Chondrocyte (in vitro differentiated cells): ENCODE measurements at places on chromosomes 2 and 18.

DNA sequence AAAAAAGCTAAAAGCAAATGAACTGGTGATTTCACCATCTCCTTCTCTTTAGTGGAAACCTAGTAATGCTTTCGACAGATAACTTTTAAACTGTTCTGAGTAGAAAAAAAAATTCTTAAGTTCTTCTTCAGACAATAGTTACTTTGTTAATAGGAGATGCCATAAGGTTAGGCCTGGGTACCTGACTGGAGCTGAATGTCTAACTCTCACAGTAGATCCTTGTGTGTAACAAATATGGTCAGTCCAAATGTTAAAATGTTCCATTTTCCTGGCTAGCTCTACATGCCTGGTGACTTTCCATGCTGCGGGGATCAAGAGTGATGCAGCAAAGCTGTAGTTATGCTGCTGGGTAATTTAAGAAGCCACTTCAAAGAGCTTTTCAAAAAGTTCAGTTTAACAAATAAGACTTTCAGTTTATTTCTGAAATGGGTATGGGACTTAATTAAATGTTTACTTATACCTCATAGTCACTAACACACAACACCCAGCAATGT is 264.0 kb upstream of the SESTD1 start:
- no peak for DNase-seq

DNA sequence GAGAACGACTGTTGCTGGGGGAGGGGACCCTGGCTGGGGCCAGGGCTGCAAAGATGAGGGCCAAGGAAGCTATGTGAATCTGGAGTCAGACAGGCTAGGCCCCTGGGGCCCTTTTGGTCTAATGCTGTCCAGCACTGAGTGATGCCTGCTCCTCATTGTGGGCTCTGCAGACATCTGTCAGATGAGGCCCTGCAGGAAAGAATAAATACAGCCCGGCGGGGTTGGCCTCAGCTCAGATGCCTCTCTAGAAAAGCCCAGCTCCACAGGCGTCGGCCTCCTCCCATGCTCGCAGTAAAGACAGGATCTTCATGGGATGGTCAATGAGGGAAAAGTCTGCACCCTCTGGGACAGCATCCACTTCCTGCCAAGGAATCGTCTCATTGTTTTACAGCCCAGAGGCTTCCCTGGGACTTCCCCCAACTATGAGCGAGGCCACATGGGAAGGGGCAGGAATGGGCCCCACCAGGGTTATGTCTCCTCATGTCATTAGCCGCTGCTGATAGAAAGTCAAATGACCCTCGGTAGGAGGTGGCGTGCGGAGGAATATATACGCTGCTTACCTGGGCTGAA is 125.8 kb upstream of the GLI2 start:
- DNase-seq = no peak

DNA sequence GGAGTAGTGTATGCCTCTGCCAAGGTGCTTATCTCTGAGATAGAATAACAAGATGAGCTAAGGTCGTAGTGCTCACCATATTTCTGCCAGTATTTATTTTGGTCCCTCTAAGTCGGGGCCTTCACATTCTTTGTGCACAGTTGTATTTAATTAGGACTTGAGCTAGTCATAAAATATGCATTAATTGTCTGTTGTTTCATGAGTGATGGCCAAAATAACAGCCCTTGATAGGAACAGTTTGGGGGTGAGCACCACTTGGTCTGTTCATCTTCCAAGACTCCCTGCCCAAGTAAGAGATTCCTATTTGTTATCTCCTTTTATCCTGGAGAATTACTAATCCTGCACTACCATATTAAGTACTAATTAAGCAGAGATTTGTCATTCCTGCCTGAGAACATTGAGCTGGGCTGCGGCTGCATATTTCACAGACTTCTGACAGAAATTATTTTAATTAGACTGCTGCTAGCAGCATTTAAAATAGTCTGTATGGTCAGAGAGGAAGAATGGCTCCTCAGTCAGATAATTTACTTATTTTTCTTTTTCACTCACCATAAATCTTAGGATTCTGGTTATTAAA is 435.1 kb downstream of the MTX2 start:
- DNase-seq = no peak

DNA sequence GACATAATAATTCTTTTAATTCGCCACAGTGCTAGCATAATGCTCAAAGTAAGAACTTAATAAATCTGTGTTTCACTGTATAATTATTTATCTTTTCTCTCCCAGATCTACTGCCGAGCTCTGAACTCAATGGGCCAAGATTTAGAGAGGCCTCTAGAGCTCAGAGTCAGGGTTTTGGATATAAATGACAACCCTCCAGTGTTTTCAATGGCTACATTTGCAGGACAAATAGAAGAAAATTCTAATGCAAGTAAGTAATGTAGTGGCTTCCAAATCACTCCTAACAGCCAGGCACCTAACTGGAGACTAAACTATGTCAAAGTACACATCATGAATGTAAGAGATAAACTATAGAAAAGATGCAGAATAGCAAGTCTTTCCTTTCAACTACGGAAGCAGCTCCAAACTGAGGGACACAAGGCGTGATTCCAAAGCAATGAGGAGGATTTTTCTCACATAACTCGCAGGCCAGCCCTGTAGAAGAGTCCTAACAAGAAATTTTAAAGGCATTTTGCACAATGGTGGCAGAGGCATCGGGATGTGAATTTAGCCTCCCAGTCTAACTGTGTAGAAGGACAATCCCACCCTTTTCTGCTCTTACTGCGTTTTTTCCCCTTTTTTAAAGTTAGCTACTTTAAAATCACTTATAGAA is 12.0 kb downstream of the DSG1 start:
- no peak for DNase-seq

GRCh38 chr18:78482378-78482777 is 497.2 kb upstream of the SALL3 start:
- no peak for DNase-seq

GRCh38 chr2:16526193-16526592 is 139.4 kb downstream of the CYRIA start:
- no peak for DNase-seq

DNA sequence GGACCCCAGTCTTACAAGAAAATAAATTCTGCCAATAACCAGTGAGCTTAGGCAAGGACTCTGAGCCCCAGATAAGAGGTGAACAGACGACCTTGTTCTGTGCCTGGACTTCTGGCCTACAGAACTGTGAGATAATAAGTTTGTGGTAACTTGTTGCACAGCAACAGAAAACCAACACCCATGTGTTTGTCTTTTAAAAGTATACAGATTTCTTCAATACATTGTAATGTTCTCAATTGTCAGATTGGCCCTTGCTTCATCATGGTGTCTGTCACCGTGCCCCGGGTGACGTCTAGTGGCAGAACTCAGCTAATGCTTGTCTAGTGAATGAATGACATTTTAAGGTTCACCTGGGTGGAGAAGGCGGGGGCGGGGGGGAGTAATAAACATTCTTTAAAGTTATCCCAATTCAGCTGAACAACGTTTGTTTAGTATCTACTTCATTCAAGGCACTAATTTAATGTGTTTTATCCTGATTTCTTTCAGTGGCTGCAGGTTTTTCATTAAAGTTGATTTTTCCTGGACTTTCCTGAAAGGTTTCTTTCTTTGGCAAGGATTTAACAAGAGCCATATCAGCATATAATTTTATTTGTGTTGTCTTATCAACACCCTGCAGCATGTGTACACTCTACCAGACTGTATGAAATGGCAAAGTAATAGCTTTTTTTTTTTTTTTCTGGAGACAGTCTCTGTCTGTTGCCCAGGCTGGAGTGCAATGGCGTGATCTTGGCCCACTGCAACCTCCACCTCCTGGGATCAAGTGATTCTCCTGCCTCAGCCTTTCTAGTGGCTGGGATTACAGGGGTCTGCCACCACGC is 123.8 kb upstream of the DLX2 start:
- no peak for DNase-seq

DNA sequence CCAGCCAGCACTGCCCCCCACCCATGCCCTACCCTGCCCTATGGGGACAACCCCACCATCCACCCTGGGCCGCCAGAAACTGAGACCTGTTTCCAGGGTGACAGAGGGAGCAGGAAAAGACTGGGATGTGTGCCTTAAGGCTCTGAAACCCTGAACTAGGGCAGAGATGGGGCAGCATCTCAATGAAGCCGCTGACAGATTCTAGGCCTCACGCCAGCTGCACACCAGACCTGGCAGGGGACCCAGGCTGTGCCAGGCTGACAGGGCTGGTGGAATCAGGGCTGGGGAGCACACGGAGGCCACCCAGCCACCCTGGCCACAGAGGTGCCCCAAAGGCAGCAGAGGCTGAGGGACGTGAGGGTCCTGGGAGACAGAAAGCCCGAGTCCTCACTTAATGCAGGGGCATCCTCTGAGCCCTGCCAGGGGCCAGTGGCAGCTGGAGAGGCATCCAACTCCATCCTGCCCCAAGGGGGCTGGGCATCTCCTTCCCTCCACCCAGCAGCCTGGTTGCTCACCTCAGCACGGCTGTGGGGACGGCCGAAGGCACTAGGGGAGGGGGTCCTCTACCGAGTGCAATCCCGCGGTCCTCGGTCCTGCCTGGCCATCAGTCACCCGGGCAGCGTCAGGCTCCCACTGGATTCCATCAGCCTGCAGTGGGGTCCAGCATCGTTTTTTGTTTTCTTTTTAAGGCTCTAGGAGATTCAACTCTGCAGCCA is 169.2 kb downstream of the ZFP36L2 start:
- DNase-seq = peak; percentile 67

- DNase-seq = no peak
Measured at GRCh38 chr2:151729837-151730236, 4.4 kb downstream of the NEB start.

DNA sequence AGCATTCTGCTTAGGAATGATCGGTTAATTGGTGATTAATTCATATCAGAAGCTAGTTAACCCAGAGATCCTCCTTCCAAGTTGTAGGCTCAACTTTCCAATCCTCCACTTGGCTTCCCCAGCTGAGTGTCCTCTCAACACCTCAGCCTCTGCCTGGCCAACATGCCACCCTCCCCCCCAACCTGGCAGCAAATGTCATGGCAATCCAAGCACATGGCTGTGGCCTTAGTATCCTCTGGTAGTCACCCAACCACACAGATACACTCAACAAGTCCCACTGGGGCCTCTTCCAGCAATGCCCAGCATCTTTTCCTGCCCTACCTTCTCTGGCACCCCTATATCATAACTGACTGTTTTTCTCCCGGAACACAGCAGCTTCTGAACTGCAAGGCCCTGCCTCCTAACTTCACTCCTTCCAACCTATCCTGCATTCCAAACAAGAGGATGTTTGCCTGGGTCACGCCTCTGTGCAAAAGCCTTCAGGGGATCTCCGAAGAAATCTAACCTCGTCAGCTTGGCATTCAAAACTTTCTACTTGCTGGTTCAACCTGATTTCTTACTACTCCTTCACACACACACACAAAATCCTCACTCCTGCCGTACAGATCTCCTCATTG is 195.0 kb downstream of the CYP26B1 start:
- no peak for DNase-seq

GRCh38 chr2:74982577-74982976 is 24.1 kb downstream of the POLE4 start:
- no peak for DNase-seq

GRCh38 chr2:112829101-112829960 is 7.2 kb downstream of the IL1B start:
- no peak for DNase-seq

- no peak for DNase-seq
Measured at GRCh38 chr2:128502638-128503246, 184.1 kb upstream of the HS6ST1 start.

- DNase-seq = no peak
Measured at GRCh38 chr2:218286570-218287459, 5.5 kb downstream of the TMBIM1 start.

DNA sequence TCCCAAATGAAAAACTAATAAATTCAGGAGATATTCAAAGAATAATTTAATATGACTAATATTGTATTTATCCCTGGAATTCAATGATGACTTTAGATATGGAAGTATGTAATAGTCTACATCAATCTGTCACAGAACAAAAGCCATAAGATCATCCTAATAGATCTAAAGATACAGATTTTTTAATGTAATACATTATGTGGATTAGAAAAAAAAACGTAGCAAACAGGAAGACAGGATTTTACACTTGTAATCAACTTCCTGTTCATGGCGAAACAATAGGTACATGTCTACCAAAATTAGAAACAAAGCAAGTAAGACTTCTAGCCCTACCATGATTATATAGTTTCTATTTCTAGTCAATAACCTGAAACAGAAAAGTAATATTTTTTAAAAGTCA is 192.2 kb downstream of the TTC32 start:
- DNase-seq = no peak

DNA sequence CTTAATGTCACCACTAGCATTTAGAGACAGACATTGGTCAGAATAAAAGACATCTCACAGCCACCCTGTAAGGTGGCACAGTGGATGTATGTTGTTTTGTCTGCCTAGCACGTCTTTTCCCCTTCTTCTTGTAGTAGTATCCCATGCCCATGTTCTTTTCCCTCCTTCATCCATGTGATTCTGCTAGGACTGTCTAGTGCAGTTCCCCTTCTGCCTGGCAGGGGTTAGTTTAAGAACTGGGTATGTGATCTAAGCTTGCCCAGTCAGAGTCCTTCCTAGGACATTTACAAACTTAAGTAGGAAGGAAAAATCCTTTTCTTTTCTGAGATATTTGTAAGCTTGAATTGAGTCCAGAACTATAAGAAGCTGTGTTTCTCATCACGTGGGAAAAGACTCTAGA is 172.3 kb downstream of the BABAM2 start:
- DNase-seq = no peak

DNA sequence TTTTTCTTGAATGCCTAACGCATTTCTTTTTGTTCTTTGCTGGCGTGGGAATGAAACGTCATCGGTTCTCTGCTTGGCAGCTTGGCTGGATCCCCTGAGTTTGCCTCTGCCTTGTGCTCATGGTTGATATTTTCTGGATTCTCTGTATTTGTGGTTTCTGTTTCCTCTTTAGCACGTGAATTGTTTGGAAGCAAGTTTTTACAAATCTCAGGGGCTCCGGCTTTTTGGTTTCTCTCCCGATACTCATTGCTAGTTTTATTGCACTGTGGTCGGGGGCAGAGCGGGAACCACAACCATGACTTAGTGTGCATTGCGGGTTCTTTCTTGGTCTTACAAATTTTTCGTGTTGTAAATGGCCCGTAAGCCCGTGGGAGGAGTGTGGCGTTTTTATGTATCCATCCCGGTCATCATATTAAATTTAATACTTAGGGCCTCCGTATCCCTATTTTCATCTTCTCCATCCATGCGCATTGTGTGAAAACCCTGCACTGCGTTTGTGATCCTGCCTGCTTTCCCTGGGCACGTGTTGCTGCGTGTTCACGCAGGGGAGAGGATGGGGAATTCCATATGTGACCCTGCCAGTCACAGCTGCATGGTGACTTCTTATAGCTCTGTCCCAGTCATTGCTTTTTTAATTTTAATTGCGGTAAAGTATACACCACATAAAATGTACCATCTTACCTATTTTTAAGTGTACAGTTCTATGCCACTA is 9.4 kb downstream of the RAMP1 start:
- DNase-seq = no peak
